ENCODE measurements at places on chromosomes 2 and 18. TPM values are rescaled to one million over a fixed set of nuclear protein-coding genes. Genes with fewer than 3 reads are reported as not detected.

MARCHF4 gene
- 6.9 TPM for total RNA-seq

GRCh38 chr2:231033147-231034132, 3.9 kb upstream of the C2orf72 start:
- DNase-seq: no peak

CXCR4 gene
- total RNA-seq: 0.17 TPM

DNA sequence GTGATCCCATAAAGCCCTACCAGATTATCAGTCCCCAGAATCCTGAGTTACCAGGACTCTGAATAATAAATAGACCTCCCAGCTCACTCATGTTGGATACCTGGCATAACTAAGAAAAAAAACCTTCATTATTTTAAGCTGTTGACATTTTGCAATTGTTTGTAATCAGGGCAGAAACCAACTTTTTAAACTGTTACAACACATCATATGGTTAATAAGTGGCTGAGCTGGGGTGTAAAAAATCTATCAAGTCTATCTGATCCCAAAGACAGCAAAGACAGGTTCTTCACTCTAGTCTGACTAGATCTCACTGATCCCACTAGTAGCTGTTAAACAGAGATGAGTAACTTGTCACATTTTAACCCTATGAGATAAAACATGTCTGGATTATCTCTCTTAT, 370.3 kb downstream of the RIT2 start:
- DNase-seq: no peak

RGPD3 gene
- total RNA-seq: 0.29 TPM

GRCh38 chr2:11651856-11652548, 18.0 kb downstream of the NTSR2 start:
- DNase-seq: no peak

DNA sequence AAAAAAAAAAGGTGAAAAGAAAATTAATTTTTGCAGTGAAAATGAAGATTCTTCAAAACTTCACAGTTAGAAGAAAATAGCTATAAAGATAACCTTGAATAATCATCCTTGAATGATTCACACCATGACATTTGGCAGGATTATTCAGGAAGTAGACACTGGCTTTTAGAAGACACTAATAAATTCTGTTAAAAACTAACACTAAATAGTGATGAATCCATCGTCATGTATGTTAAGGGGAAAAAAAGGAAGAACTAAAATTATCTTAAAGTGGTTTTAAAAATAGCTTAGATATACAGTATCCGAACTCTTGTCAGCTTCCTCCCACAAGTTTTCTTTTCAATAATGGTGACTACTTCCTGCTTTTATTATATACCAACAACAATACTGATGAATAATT, 10.2 kb downstream of the USP37 start:
- DNase-seq: no peak

PPP1CB gene
- total RNA-seq: 157 TPM

GRCh38 chr2:171788316-171788993, 101.2 kb downstream of the DYNC1I2 start:
- DNase-seq: no peak

- DNase-seq: no peak
Measured at GRCh38 chr2:5304640-5305039, 387.5 kb upstream of the SOX11 start.

DNA sequence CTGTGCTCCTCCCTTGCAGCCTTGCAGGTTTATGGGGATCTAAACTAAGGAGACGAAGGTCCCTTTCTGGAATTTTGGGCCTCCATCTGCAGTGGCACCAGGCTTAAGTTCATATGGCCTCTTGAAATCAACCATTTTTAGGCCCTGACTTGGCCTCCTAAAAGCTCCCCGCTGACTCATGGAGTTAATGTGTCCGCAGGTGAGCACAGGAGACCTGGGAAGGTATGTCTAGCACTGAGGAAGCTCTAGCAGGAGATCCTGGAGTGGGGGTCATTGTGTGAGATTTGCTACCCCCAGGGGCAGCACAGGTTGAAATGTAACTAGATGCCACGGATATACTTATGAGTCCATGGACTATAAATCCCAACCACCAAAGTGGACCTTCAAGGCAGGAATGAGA, 95.9 kb upstream of the CELF4 start:
- no peak for DNase-seq

DNA sequence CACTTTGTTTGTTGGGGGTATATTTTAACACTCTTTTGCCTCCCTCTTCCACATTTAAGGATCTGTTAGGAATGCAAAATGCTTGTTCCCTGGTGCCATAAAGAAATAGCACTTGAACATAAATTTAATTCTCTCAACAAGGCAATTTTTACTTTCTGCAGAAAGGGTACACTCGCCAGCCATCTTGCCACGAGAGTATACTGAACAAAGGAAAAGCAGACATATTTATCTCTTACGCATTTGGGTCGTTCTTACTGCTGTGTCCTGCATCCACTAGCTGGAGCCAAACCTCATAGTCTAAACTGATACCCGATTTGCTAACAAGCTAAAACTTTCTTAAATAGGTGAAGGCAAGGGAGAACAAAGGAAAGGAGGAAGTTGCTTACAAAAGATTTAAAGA, 129.5 kb downstream of the B3GNT2 start:
- no peak for DNase-seq

- DNase-seq: peak; percentile 27
Measured at GRCh38 chr2:66364495-66365333, 70.2 kb upstream of the MEIS1 start.

DNA sequence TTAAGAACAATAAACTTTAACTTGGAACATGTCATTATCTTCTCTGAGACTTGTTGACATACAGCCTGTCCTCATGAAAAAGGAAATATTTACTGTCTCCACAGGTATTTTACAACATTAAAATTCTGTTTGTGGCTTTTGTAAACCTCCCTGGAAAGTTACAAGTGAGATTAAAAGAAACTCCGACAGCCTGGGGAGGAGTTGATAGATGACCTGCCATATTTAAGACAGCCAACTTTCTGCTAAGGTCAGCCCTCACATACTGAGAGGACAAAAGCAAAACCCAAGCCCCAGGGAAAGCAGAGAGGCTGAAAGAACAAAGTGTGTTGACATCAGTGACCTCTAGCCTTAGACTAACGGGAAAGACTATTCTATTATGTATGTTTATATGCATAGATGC, 350.2 kb downstream of the RIT2 start:
- DNase-seq: no peak

GRCh38 chr2:38167968-38168350, 92.0 kb upstream of the CYP1B1 start:
- DNase-seq: no peak

GRCh38 chr18:48835119-48835518, 115.6 kb downstream of the SMAD7 start:
- DNase-seq: no peak

ITPRIPL1 gene
- 7.7 TPM for total RNA-seq

DNA sequence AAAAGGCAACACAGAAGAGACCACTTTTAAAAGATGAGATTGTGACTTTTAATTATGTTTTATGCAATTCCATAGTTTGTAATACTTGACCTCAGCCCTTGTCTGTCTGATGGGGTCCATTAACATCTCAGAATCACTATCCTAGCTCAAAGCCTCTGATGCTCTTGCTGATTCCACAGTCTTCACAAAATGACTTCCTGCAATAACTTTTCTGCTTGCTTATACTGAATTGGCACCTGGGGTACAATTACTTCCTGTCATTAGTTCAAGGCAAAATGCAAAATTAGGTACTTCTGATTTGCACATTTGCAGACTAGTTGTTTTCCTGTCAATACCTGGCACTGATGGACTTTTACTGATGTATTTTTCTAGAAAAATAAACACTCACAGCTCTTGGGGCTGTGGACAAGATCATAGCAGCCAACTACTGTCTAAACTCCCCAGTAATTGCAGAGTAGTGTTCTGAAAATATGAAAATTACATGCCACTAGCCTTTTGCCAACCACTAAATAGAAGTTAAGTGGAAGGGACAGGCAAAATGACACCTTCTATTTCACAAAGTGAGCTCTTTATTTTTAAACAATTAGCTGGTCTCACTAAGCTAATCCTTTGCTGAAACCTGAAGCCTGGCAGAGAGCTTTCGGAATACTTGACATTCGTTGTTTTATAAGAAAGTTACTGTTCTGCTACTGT, 129.1 kb downstream of the PIEZO2 start:
- DNase-seq: no peak

- no peak for DNase-seq
Measured at GRCh38 chr18:39587586-39587985, 2022.0 kb upstream of the CELF4 start.

DNA sequence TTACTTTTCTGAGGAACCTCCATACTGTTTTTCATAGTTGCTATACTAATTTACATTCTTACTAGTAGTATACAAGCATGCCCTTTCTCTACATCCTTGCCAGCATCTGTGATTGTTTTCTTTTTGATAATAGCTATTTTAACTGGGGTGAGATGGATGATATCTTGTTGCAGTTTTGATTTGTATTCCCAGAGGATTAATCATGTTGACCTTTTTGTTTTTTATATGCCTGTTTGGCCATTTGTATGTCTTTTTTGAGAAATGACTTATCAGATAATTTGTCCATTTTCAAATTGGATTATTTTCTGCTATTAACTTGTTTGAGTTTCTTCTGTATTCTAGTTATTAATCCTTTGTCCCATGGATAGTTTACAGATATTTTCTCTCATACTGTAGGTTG, 141.5 kb downstream of the UBR3 start:
- DNase-seq: no peak

GRCh38 chr2:40159333-40159732, 292.6 kb downstream of the SLC8A1 start:
- DNase-seq: no peak

- DNase-seq: no peak
Measured at GRCh38 chr18:47928466-47928865, 2.0 kb downstream of the SMAD2 start.

CRYGD gene
- total RNA-seq: not detected

RIT2 gene
- not detected for total RNA-seq

MC5R gene
- total RNA-seq: not detected

NEURL3 gene
- total RNA-seq: 1.0 TPM

INO80D gene
- total RNA-seq: 4.0 TPM

DNA sequence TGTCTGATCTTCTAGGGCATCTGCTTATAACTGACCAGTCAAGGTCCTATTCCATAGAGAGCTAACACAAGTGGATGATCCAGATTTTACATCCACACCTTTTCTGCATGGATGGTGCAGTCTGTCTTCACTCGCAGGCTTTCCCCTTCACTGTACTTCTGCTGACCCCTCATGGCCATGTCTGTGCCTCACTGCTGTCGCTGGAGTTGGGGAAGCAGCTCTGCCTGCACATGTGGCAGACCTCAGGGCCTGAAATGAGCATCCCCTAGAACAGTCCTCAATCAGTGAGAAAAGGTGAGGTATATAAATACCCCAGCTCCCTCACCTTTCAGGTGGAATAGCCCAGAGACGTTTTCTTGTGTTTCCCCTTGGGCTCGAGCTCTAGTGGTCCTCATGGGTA, 233.8 kb downstream of the ANKRD36B start:
- no peak for DNase-seq

Data from epithelial cell of proximal tubule (primary cell).